ENCODE measurements at places on chromosomes 2 and 18. TPM values are rescaled to one million over a fixed set of nuclear protein-coding genes. Genes with fewer than 3 reads are reported as not detected.
A peak's percentile ranks its signal among the peaks of the same experiment; 100 is the strongest.

ESPNL gene
- total RNA-seq: 0.07 TPM

EML6 gene
- total RNA-seq: 0.25 TPM

GRCh38 chr2:137737559-137737958, 226.7 kb upstream of the HNMT start:
- no peak for DNase-seq

GRCh38 chr2:100427627-100428258, 10.3 kb upstream of the CHST10 start:
- peak; percentile 50 for DNase-seq

DNA sequence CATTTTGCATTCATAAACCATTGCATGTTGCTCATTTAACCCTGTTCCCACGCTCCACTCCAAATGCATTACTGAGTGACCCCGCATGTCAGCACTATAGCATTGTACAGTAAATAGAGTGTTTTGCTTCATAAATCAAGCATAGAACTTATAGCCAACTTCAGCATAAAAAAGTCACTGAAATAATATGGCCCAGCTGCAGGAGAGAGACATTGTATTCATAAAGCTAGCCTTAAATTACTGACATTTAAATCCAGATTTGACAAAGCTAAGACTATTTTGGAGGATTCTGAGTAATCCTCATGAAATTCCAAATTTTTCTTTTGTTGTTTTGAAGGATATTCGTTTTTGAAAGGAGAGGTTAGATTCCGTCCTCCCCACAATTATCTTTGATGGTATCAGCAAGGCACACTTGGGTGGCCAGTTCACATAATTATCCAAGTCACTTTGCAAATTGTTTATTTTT, 320.9 kb upstream of the TCF4 start:
- no peak for DNase-seq

DNA sequence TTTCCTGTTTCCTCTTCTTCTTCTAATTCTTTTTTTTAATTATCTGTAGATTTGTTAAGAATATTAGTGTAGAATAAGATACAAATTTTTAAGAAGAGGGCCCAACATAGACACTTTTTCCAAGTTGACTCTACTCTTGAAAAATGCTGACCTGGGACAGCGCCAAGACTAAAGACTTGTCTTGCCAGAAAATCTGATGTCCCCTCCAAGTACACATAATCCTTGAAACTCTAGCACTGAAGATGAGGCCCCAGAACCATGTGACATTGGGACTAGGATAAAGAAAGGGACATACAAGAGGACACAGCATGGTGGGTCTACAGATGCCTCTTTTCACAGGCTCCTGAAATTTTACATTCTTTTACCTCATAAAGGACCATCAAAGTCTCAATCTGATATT, 271.6 kb upstream of the SESTD1 start:
- no peak for DNase-seq
